Dermis microvascular lymphatic vessel endothelial cell (primary cell): ENCODE measurements at places on chromosomes 3 and 15. TPM values are rescaled to one million over a fixed set of nuclear protein-coding genes. Genes with fewer than 3 reads are reported as not detected.

The FBLN2 gene
- 2.7 and 10.4 TPM in 2 replicates for total RNA-seq

The GOLGA8G gene
- total RNA-seq, result not detected in 2 replicates

The BRPF1 gene
- 12.2 and 17.8 TPM in 2 replicates for total RNA-seq

The POPDC2 gene
- total RNA-seq, result 0.26 and 0.76 TPM in 2 replicates
